ENCODE measurements at places on chromosomes 6 and 20.
A peak's percentile ranks its signal among the peaks of the same experiment; 100 is the strongest.

DNA sequence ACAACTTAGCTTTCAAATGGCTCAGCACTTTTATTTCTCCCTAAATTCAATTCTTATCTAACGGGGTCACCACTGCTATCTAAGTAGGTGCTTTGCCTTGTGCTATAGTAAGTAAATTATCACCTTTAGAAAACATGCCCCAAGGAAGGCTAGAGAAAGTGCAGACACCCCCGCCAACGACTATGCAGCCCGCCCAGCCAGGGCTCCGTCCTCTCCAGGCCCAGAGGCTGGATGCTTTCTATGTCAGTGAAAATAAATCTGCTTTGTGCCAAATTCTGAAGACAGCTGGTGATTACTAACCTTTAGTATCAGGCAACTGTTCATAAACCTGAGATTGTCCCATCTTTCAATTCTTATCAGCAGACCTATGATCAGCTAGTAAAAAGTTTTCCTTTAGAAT, 14.3 kb downstream of the KIAA0319 start:
- no peak for DNase-seq

- DNase-seq: no peak
Measured at GRCh38 chr20:62350098-62350628, 16.9 kb downstream of the LAMA5 start.

- peak; percentile 23 for DNase-seq
Measured at GRCh38 chr20:35305682-35306556, 13.7 kb upstream of the FAM83C start.

DNA sequence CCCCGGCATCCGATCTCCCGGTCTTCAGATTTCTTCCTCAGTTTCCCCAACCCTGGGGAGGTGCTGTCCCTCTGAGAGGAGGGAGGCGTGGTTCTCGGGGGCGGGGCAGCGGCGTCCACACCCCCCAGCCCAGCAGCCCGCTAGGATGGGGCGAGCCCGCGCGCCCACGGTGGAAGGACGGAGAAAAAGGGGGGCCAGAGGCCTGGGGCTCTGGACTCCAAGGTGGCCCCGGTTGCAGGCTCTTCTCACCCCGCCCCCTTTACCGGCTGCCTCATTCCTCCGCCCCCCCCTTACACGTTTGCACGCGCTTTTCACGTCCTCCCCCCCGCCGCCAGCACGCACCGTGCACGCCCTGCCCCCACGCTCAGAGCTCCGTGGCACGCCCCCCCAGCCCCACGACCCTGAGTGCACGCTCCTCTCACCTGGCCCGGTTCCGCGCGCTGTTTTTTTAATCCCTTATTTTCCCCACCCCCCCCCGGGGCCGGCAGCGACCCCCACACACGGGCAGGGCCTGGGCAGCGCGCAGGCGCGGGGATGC, 402 bp downstream of the ZBTB12 start:
- DNase-seq: peak; percentile 36

DNA sequence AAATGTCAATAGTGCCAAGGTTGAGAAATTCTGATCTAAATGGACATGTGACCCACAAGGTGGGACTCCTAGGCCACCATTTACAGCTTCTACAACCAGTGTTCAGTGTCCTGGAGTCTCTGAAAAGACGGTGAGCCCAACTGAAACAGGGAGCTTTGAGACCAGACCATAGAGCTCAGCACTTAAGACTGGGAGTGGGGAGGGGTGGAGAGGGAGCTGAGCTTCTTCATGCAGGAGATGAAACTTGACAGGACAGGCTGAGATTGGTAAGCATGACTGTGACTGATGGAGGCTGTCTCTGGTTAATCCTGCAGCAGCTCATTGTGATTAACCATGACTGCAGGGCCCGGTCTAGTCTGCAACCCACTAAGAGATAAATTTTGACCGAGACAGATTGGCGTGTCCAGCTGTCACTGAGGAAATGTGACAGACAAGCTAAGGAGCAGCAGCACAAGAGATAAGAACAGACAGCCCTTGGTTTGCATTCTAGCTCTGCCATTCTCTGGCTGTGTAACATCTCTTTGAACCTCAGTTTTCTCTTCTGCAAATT, 1.4 kb upstream of the AAR2 start:
- no peak for DNase-seq

DNA sequence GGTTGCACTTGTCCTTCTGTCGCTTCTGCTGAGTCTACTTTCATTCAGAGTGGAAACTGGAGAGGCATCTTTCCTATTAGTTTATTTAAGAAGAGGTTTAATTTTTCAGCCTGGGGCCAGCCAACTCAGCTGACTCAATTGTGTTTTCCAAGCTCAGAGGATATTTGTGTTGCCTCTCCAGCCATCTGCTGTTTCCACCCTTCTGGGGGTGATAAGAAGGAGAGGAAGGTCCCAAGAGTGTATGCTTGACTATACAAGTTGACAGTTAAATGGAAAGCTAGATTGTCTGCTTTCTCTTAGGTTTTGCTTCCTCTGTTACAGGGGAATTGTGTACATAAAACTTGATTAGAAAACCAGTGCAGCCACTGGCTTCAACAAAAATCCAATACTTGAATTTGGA, 3.0 kb downstream of the PSMF1 start:
- no peak for DNase-seq

GRCh38 chr6:110366256-110366655, 8.1 kb upstream of the METTL24 start:
- DNase-seq: no peak

- no peak for DNase-seq
Measured at GRCh38 chr6:108417027-108417426, 122.2 kb downstream of the AFG1L start.

GRCh38 chr6:85402071-85402470, 47.8 kb upstream of the NT5E start:
- DNase-seq: no peak

- DNase-seq: no peak
Measured at GRCh38 chr20:4227085-4227821, 211.9 kb upstream of the RNF24 start.

DNA sequence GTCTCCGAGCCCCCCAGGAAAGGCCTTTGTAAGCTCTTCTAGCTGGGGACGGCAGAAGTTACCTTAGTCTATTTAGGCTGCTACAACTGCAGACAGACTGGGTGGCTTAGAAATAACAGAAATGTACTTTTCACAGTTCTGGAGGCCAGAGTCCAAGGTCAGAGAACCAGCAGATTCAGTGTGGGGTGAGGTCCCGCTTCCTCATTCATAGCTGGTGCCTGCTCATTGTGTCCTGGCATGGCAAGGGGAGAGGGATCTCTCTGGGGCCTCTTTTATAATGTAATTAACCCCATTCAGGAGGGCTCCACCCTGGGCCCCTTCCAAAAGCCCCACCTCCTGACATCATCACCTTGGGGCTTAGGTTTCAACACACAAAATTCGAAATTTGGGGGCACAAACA, 315.1 kb downstream of the CDH4 start:
- no peak for DNase-seq

- no peak for DNase-seq
Measured at GRCh38 chr20:62134735-62135231, 8.4 kb downstream of the PSMA7 start.

- no peak for DNase-seq
Measured at GRCh38 chr6:43673444-43674084, 14.0 kb downstream of the MRPS18A start.

DNA sequence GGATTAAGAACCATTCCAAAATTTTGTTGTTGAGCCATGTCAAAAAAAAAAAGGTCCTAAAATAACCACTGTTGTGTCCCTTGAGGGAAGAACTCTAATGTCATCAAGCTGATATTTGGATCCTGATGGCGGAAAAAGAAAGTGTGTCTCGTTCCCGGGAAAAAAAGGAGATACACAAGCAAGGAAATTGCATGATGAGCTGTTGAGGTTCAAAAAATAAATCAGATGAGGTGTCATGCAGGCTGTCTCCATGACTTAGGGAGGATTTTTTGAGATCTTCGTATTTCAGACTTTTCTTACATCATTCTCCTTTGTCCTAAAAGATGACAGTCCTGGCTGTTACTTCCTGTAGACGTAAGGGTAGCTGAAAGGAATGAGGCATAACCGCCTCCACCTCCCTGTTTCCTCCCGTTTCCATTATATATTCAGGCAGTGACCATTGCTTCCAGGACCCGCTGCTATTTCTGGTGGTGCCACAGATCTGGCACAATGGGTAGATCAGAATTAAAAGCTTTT, 117.3 kb upstream of the TNFAIP3 start:
- DNase-seq: no peak

DNA sequence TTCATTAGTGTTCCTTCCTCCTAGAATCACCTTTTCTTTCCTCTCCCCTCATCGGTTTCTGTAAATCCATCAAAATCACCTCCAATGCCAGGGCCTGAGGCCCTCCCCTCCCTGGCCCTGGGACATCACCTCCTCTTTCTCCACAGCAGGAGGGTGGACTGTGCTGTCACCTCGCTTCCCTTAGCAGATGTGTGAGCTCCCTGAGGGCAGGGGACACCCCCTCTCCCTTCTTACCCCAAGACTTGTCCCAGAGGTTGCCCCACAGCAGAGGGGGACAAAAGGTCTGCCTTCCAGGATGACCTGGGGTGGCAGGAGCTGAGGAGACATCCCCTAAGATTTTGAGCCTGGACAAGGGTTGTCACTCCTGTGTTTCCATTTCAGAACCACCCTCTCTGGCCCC, 5.9 kb downstream of the ULBP1 start:
- no peak for DNase-seq

GRCh38 chr6:17589406-17590096, 10.6 kb upstream of the FAM8A1 start:
- peak; percentile 41 for DNase-seq

- no peak for DNase-seq
Measured at GRCh38 chr6:155521719-155522118, 66.1 kb upstream of the NOX3 start.

GRCh38 chr6:5499644-5500306, 238.5 kb downstream of the FARS2 start:
- peak; percentile 57 for DNase-seq

GRCh38 chr20:16364320-16364687, 208.9 kb downstream of the KIF16B start:
- DNase-seq: peak; percentile 30

DNA sequence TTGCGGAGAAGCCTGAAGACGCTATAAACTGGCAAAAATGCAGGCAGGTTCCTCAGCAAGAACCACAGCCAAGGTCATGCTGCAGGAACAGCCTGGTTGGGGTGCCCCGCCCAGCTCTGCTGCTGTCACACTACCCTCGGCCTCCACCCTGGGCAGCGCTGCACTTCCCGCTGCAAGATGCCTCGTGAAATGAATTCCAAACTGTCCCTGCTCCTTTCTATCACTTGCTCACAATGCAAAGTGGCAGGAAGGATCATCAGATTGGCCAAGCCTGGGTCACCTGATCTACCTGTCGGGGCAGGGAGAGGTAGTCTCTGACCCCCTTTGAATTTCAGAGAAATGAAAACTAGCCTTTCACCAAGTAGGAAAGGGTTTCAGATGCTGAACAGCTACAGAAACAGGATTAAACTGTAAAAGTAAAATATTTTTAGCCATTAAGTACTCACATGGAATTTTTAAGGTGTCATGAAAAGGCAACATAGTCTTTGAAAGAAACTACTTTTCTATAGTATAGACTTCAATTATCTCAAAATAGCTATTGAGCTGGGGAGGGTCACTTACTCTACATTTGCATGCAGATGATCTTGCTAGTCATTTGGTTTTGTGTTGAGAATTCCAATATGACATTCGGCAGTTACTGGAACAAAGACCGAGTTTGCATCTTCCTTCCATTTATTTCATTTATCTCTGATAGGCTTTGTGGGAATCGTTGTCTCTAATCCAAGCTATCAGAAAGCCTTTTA, 236.4 kb upstream of the ASCC3 start:
- DNase-seq: no peak

GRCh38 chr20:55200317-55200716, 724.9 kb downstream of the DOK5 start:
- no peak for DNase-seq

DNA sequence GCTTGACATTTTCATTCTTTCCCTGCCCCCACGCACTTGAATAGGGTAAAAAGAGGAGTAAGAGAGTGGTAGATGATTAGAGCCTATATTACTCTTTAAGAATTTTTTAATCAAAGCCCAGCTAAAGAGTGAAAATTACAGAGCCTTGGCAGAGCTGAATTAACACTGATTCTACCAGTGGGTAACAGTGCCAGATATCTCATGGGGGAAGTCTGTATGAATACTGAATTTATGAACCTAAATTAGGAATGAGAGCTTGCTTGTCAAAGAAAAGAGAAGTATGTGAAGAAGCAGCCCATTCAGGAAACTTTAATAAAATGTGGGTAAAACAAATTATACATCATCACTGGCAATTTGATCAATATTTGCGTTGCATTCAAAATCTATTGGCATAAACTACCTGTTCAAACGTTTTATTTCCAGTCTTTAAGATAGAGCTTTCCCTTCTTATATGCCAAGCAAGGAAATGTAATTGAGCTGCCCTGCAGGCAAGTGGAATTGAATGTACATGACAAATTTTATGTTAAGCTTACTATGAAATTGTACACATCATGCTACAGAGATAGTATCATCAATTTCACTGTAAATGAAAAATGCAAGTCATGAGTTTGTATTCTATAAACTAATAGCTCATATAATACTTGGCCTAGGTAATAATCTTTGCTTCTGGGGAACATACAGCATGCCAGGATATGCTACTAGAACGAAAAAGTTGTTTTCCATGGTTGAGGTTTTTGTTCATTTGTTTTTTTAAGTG, 14.5 kb downstream of the SOBP start:
- no peak for DNase-seq

DNA sequence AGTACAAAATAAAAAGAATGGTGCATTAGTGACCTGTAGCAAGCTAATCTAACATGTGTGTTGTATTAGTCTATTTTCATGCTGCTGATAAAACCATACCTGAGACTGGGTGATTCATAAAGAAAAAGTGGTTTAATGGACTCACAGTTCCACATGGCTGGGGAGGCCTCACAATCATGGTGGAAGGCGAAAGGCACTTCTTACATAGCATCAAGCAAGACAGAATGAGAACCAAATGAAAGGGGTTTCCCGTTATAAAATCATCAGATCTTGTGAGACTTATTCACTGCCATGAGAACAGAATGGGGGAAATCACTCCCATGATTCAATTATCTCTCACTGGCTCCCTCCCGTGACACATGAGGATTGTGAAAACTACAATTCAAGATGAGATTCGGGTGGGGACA, 45.4 kb upstream of the AIG1 start:
- peak; percentile 28 for DNase-seq

- no peak for DNase-seq
Measured at GRCh38 chr6:56515081-56515905, 127.4 kb downstream of the DST start.

GRCh38 chr6:105616521-105616920, 213.6 kb upstream of the PREP start:
- no peak for DNase-seq

- DNase-seq: no peak
Measured at GRCh38 chr6:50716899-50717509, 3.7 kb downstream of the TFAP2D start.

DNA sequence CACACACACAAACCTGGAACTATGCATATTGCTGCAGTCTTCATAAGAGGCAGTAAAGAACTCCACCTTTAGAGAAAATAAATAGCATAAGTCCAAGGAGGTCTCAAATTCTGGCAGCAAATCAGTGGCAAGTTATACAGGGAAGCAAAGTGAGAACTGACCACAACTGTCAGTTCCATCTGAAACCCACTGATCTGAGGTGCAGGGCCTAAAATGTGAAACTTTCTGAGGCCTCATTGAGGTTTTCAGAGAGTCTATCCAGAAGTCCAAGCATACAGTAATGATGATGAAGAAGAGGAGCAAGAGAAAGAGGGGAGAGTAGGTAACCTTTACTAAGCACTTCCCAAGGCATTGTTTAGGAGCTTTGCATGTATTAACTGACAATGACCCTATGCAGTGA, 36.3 kb downstream of the MTFR2 start:
- DNase-seq: no peak

Data from pons (tissue), 1 donor.